ENCODE measurements at places on chromosomes 3 and 15. TPM values are rescaled to one million over a fixed set of nuclear protein-coding genes. Genes with fewer than 3 reads are reported as not detected.

Gene SPTSSB
- not detected for total RNA-seq

Gene GOLGA8N
- total RNA-seq = 3.9 TPM

Gene ADAMTS17
- 0.13 TPM for total RNA-seq

Gene LTK
- 0.18 TPM for total RNA-seq

Gene FAH
- 27.6 TPM for total RNA-seq

Gene PRR23B
- not detected for total RNA-seq

Gene PEX11A
- total RNA-seq = 4.7 TPM

Gene SLC22A13
- total RNA-seq = 0.18 TPM

Gene P2RY1
- total RNA-seq = 3.5 TPM
